ENCODE measurements at places on chromosomes 1 and 21.

GRCh38 chr1:1623181-1623630 is 7.9 kb downstream of the MIB2 start:
- DNase-seq, result no peak

GRCh38 chr21:25115021-25115420 is 492.3 kb downstream of the MRPL39 start:
- DNase-seq, result no peak

GRCh38 chr1:70084314-70084915 is 121.0 kb downstream of the LRRC40 start:
- no peak for DNase-seq

DNA sequence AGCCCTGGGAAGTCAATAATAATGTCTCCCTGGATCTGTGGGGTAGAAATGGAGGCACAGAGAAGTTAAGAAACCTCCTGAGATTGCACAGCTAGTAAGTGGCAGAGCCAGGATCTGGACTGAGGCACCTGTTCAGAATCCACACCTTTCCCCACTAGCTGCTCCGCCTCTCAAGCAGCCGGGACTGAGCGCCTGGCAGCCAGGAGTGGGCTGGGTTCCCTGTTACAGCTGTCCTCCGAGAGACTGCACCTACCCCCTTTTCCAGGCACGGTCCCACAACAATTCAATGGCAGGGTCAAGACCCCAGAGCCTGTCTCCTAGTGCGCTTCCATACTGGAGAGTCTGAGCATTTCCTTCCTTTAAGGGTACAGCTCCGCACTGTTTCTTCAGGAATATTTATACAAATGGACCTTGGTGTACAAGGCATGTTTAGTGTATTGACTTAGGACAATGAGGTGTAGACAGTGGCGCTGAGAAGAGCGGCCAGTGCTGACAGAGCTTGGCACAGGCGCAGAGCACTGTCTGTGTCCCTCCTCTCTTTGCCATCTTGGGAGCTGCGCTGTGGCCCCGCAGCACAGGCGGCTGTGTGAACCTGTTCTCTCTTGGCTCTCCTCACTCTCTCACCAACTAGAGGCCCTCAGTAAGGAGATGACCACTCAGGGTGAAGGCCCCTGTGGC is 24.4 kb downstream of the GRHL3 start:
- no peak for DNase-seq
